Activated CD4-positive, alpha-beta T cell treated with anti-CD3 and anti-CD28 coated beads, Interleukin-2, amount 50 U/mL, for 24 hours (primary cell): ENCODE measurements at places on chromosomes 4 and X.
A peak's percentile ranks its signal among the peaks of the same experiment; 100 is the strongest.

- DNase-seq: peak; percentile 5
Measured at GRCh38 chrX:39883666-39884065, 214.1 kb downstream of the BCOR start.

DNA sequence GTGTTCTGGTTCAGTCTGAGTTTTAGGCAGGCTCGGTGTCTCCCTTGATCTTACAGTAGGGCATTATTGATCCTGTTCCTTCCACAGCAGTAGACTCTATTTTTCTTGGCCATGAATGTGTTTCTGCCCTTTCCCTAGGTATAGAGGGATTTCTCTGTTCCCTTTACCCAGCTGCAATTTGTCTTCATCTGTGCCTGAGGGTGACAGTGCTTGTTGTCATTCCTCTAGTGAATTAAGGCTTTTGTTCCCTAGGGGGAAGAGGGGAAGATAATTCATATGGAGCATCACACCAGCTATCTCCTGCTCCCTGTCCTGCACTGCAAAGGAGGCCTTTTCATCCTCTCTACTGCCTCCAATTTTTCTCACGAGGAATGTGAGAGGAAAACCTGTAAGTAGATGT, 39.7 kb upstream of the CXorf51A start:
- DNase-seq: no peak

DNA sequence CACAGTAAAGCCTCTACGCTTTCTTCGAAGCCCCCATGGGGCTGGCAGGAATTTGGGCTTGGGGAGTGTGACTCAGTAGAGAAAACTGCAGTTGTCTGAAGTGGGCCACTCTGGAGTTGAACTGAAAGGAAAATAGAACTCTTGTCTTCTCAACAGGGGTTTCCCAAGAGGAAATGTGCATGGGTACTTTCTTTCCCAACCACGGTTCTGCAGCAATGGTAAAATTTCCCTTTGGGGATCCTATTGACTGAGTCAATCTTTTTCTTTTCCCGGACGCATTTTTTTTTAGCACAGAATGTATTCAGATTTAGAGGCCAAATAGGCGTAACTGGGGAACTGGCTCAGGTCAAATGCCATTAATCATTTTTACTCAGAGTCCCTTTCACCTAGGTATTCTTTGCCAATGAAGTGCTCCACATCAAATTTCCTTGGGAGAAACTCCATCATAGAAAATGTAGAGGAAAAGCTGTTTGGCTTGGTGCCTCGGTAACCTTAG, 269.3 kb downstream of the STIM2 start:
- DNase-seq: no peak

DNA sequence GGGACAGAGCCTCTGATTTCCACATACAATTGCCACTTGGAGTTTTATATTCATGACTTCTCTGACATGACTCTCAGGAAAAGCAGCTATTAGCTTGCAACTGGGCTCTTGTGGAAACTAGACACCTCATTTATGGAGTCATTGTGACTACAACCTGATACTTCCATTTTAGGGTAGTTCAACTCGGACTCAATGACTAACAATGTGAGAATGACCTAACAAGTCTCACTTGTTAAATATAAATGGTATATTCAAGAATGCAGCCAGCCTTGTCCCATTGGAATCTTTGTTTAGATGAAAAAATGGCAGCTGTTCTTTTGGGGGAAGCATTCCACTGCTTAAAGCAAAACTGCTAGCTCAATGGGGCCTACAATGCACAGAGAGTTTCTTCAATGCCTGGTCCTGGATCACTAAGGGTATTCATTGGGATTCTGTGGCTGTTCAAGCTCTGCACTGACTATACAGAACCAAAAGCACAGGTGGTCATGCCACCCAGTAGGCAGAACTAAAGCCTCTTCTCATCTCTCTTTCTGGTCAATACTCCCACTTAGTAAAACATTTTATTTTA, 36.5 kb upstream of the GLRA3 start:
- no peak for DNase-seq

- DNase-seq: no peak
Measured at GRCh38 chrX:87578978-87579377, 61.4 kb downstream of the KLHL4 start.

GRCh38 chrX:1330605-1331004, 6.0 kb upstream of the IL3RA start:
- no peak for DNase-seq

GRCh38 chr4:15891312-15891711, 47.2 kb downstream of the FGFBP1 start:
- no peak for DNase-seq

- no peak for DNase-seq
Measured at GRCh38 chrX:120269373-120270035, 18.9 kb downstream of the ZBTB33 start.

DNA sequence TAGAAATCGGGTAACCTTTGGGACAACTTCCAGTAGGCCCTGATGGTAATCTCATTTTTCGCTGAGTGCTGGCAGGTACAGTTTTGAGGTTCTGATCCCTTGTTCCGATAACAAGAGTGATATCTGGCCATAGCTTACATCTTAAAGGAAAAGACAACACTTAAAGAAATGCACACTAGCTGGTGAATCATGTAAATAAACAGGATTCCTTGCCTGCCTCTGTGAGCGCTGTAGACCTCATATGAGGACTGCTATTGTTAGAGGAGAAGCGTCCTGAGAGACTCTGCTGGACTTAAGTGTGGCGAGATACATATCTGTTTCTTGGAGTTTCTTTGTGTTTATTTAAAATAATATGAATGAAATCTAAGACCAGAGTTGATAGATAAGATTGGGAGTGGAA, 149.3 kb upstream of the SLC4A4 start:
- no peak for DNase-seq

- no peak for DNase-seq
Measured at GRCh38 chr4:108851366-108851765, 88.5 kb upstream of the ETNPPL start.

- no peak for DNase-seq
Measured at GRCh38 chr4:6439120-6439762, 33.2 kb downstream of the PPP2R2C start.

- DNase-seq: no peak
Measured at GRCh38 chr4:144687466-144687865, 41.5 kb downstream of the HHIP start.

- no peak for DNase-seq
Measured at GRCh38 chrX:41291309-41291708, 42.7 kb upstream of the DDX3X start.

DNA sequence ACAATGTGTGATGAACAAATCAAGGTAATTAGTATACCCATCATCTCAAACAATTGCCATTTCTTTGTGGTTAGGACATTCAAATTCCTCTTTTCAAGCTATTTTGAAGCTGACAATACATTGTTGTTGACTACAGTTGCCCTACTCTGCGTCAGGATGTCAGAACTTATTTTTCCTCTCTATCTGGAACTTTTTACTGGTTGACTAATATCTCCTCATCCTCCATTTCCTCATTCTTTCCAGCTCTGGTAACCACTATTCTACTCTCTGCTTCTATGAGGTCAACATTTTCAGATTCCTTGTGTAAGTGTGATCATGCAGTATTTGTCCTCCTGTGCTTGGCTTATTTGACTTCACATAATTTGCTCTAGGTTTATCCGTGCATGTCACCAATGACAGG, 240.5 kb upstream of the HS3ST1 start:
- no peak for DNase-seq
